ENCODE measurements at places on chromosomes 4 and X. TPM values are rescaled to one million over a fixed set of nuclear protein-coding genes. Genes with fewer than 3 reads are reported as not detected.

GRCh38 chr4:56840559-56840958 is 19.1 kb upstream of the SPINK2 start:
- DNase-seq = no peak
- peaks cover 6% of the 10 kb centered on the region for H3K4me1 ChIP-seq
- H3K36me3 ChIP-seq = no peaks in the 10 kb centered on the region
- H3K4me3 ChIP-seq = no peak overlapping the region
- H3K27me3 ChIP-seq = peaks cover 3% of the 10 kb centered on the region
- H3K27ac ChIP-seq = no peak overlapping the region

- H3K4me3 ChIP-seq = peak overlapping the region; percentile 85
- no peak for DNase-seq
- H3K4me1 ChIP-seq = no peaks in the 10 kb centered on the region
- no peaks in the 10 kb centered on the region for H3K27me3 ChIP-seq
- H3K36me3 ChIP-seq = no peaks in the 10 kb centered on the region
These were observed 2.5 kb upstream of the RS1 start for GRCh38 chrX:18674417-18674787.

The PDE5A gene
- 23.9 TPM for total RNA-seq

DNA sequence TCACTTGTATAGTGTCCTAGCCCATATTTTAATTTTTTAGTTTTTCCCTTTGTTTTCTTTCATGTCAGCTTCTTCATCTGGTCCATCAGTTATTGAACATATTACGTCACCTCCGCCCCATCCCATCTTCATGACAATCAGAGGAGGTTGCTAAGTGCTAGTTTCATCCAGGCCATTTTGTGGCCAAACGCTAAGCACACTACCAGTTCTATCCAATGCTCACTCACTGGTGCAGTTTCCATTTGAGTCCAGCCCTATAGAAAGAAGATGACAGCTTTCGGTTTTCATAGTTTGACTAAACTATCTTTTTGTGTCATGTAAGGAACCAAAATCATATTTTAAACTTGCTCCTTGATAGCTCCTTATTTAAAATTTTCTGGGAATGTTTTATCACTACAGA is 304.2 kb downstream of the TENM3 start:
- peaks cover 7% of the 10 kb centered on the region for H3K36me3 ChIP-seq
- DNase-seq = no peak
- peaks cover 17% of the 10 kb centered on the region for H3K4me1 ChIP-seq
- no peaks in the 10 kb centered on the region for H3K27me3 ChIP-seq
- H3K4me3 ChIP-seq = no peak overlapping the region
- no peak overlapping the region for H3K27ac ChIP-seq

DNA sequence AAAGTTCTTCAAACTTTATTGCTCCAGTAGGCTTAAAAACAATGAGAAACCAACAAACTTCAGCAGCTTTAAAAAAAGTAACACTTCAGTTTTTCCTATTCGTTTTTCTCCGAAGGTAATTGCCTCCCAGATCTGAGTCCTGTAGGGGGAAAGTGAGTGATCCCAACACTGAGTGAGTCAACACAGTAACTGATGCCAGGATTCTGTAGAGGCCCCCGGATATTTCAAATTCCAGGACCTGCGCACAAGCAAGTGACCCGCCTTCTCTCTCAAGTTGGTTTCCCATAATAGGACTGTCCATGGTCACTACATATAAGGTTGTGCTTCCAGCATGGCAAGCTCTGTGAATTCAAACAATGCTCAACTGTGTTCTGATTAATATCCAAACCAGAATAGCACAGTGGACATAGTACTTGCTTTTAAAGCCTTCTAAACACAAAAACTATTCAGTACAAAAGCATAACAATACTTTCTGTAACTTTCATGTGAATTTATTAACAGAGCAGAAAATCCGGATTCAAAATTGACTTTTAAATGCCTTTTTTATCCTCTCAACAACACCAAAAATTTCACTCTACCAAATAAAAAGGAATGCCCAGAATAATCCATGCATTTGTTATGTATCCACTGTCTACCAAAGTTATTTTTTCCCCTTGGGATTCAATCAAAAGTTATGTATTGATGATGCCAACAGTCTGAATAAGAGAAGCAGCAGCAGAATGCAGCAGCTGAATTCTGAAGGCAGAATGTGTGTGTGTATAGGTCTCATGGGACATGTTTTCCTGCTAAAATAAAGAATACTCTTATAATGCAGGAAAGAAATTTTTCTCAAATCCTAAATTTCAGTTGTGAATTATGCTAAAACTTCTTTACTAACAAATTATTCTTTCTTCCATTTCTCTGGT is at the start of gene DMD:
Gene DMD, minus strand, starts transcription at position 194 of the 905 bp plus-strand sequence. CDS start 237 bp downstream, outside the sequence.
- peaks cover 6% of the 10 kb centered on the region for H3K4me1 ChIP-seq
- H3K27me3 ChIP-seq = no peaks in the 10 kb centered on the region
- H3K36me3 ChIP-seq = no peaks in the 10 kb centered on the region
- peak within 1 kb of the TSS; percentile 66 for H3K4me3 ChIP-seq

GRCh38 chr4:182929296-182929695 is 12.1 kb upstream of the DCTD start:
- H3K4me3 ChIP-seq = no peak overlapping the region
- H3K27ac ChIP-seq = no peak overlapping the region
- no peaks in the 10 kb centered on the region for H3K36me3 ChIP-seq
- H3K4me1 ChIP-seq = peaks cover 13% of the 10 kb centered on the region
- H3K27me3 ChIP-seq = peaks cover 8% of the 10 kb centered on the region
- DNase-seq = no peak

GRCh38 chrX:107626481-107626880 is 1.8 kb upstream of the PRPS1 start:
- DNase-seq = no peak
- peaks cover 6% of the 10 kb centered on the region for H3K4me1 ChIP-seq
- no peak overlapping the region for H3K4me3 ChIP-seq
- no peaks in the 10 kb centered on the region for H3K36me3 ChIP-seq
- H3K27me3 ChIP-seq = no peaks in the 10 kb centered on the region
- H3K27ac ChIP-seq = no peak overlapping the region

DNA sequence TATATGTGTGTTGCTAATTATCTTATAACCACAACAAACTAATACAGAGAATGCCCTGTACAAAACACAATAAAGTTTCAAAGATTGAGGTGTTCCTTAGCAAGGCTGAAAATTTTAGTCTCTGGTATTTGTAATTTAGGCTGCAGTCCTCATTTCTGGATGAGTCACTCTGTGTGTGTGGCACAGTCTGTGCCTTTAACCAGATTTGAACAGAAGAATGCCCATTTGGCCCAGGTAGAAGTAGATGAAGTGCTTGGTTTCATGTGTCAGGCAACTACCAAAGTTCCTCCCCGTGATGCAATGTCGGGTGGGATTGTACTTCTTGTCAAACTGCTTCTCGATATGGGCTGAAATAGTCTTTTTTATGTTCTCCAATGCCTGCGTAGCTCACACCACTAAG is 91.6 kb upstream of the H2AZ1 start:
- H3K4me1 ChIP-seq = no peaks in the 10 kb centered on the region
- no peaks in the 10 kb centered on the region for H3K27me3 ChIP-seq
- H3K27ac ChIP-seq = no peak overlapping the region
- H3K36me3 ChIP-seq = no peaks in the 10 kb centered on the region

The LGI2 gene
- 1.1 TPM for total RNA-seq

GRCh38 chr4:20265726-20266125 is 14.0 kb downstream of the SLIT2 start:
- peaks cover 26% of the 10 kb centered on the region for H3K36me3 ChIP-seq
- peaks cover 47% of the 10 kb centered on the region for H3K4me1 ChIP-seq
- no peak overlapping the region for H3K27ac ChIP-seq
- no peak overlapping the region for H3K4me3 ChIP-seq

The CLIC2 gene
- 1.3 TPM for total RNA-seq

- DNase-seq = peak; percentile 78
- peaks cover 11% of the 10 kb centered on the region for H3K27me3 ChIP-seq
- peak within 1 kb of the TSS; percentile 99 for H3K27ac ChIP-seq
- peaks cover 45% of the 10 kb centered on the region for H3K4me1 ChIP-seq
- H3K4me3 ChIP-seq = peak within 1 kb of the TSS; percentile 93
These were observed at the start of gene RBM47 for GRCh38 chr4:40629401-40630334. RBM47 (minus strand) TSS chr4:40629864; CDS start chr4:40438893, 190,971 bp downstream.

DNA sequence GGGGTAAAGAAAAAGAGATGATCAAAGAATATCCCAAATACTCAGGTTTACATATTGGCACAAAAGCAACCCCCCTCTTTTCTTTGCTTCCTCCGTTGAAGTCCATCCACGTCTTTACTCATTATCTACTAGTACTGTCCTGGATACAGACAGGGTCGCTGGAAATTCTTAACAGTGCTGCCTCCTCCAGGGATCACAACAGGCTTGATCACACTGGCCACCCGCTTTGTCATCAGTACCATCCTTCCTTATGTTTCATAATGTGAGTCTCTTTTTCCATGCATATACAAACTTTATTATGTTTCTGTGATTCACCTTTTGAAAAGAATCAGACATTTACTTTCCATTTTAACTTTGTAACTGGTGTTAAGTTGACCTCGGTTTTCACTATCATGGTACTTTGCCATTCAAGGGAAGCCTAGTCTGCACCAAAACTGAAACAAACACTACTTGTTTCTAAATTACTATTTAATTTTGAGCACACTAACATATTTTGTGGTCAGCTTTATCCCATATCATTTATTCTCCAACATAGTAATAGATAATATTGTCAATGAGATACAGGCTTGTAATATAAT is 387.5 kb upstream of the PPP1R2C start:
- no peak overlapping the region for H3K4me3 ChIP-seq
- no peak for DNase-seq
- H3K27me3 ChIP-seq = no peaks in the 10 kb centered on the region
- H3K36me3 ChIP-seq = no peaks in the 10 kb centered on the region

The GAB3 gene
- 0.19 TPM for total RNA-seq

The ADH1C gene
- 9.9 TPM for total RNA-seq

The DCHS2 gene
- total RNA-seq = 0.76 TPM

DNA sequence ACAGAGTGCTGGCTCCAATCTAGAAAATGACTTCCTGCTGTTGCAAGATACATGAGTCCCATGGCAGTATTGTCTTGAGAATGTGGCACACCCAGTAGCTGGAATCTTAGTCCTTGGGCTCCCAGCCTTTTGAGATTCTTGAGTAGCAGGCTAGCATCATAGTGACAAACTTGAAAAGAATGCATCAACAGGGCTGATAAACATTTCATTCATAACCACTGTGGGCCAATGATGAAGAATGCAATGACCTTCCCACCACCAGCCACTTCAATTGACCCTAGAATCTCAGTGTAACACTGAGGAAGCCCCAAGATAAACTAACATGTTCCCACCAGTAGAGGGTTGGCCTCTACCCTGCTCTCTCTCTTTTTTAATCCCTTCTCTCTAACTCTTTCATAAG is 329.3 kb downstream of the GBA3 start:
- no peaks in the 10 kb centered on the region for H3K36me3 ChIP-seq
- no peaks in the 10 kb centered on the region for H3K27me3 ChIP-seq

The AADAT gene
- 27.1 TPM for total RNA-seq

DNA sequence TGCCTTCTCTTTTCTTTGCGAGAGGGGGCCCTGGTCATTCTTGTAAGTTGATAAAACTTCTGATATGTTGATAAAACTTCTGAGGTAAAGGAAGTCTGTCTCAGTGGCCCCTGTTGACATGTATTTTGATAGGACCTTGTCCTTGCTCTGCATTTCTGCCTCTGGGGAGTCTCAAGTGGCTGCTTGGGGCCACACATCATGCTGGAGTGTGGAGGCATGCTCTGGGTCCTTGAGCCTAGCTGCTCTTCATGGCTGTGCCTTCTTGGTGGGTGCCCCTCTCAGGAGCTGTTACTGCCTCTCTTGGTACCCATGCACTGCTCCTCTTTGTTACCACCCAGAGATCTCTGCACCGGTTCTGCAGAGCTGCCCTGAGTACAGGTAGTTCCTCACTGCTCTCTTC is 14.2 kb downstream of the NSD2 start:
- no peaks in the 10 kb centered on the region for H3K27me3 ChIP-seq
- peaks cover 12% of the 10 kb centered on the region for H3K36me3 ChIP-seq
- H3K4me1 ChIP-seq = peaks cover 27% of the 10 kb centered on the region
- DNase-seq = no peak

DNA sequence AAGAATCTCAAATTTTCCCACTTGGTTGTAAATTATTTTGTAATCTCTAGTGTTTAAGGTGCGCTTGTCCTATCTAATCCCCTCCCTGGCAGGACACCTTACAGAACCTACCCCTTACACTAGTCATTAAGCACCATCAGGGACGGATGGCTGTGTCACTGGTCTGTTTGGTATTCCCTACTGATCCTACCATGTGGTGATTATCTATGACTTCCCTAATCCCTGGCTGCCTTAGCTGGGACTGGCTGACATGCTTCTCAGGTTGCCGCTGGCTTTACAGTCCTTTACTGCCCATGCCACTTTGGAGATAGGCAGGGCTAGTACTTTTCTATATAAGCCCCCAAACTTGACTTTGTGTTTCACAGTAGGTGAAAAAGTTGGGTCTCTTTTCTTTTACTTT is 58.6 kb downstream of the ELOVL6 start:
- H3K27ac ChIP-seq = no peak overlapping the region
- DNase-seq = no peak
- peaks cover 7% of the 10 kb centered on the region for H3K36me3 ChIP-seq
- peak overlapping the region; percentile 31 for H3K4me3 ChIP-seq
- H3K4me1 ChIP-seq = peaks cover 19% of the 10 kb centered on the region
- H3K27me3 ChIP-seq = no peaks in the 10 kb centered on the region

The NAA11 gene
- total RNA-seq = not detected

All from type B pancreatic cell (in vitro differentiated cells).